ENCODE measurements at places on chromosomes 16 and 17.

DNA sequence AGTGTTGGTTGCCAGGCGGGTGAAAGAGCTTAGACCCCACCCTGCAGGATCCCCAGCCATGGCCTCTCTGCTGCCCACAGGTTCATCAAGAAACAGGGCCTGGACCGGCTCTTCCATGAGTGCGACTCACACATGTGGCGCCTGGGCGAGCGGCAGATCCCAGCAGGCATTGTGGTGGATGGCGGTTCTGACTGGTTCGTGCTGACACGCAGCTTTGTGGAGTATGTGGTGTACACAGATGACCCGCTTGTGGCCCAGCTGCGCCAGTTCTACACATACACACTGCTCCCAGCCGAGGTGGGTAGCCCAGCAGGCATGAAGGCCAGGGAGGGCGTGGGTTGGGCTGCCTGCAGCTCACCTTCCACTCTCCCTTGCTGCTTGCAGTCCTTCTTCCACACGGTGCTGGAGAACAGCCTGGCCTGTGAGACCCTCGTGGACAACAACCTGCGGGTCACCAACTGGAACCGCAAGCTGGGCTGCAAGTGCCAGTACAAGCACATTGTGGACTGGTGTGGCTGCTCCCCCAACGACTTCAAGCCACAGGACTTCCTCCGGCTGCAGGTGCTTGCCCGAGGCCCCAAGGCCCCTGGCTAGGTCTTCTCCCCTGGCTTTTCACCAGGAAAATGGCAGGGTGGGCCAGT, 9.9 kb downstream of the XYLT2 start:
- DNase-seq: no peak

GRCh38 chr17:27816946-27817345, 16.6 kb upstream of the NOS2 start:
- no peak for DNase-seq

DNA sequence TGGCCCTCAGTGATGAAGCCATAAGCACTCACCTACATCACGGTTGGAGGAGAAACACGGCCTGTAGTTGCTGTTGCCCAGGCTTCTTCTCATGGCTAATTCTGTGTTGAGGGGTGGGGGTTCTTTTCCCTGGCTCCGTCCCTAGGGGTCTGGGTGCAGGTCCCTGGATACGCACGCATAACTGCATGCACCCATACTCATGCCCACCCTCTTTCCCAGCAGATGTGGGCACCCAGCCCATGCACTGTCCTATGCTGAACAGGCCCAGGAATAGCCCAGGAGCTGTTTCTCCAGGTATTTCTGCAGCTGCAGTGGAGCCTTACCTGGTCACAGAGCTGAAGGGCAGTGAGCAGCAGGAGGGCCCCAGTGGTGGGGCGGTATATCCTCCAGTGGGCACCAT, 18.1 kb downstream of the ST6GALNAC1 start:
- DNase-seq: no peak

DNA sequence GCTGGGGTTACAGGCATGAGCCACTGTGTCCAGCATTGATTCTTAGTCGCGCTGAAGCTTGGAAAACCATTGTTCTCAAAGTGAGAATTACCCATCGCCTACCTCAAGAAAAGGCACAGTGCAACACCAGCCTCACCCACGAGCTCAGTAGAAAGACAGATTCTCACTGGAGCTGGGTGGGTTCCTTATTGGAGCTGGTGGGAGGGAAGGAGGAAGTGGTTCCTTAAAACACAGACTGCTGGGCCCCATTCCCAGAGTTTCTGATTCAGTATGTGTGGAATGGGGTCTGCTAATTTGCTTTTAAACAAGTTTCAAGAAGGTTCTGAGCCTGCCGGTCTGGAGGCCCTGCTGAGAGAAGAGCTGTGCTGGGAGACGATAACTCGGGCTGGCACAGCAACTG, 264.7 kb downstream of the ENGASE start:
- DNase-seq: no peak

- DNase-seq: no peak
These were observed 365.1 kb upstream of the CDH5 start for GRCh38 chr16:66001432-66001831.
